ENCODE measurements at places on chromosomes 16 and 17. TPM values are rescaled to one million over a fixed set of nuclear protein-coding genes. Genes with fewer than 3 reads are reported as not detected.

TBC1D3H gene
- total RNA-seq, result not detected

TBC1D3G gene
- total RNA-seq, result not detected

GLP2R gene
- not detected for total RNA-seq

GPT2 gene
- 8.5 TPM for total RNA-seq

KREMEN2 gene
- not detected for total RNA-seq

NUPR1 gene
- not detected for total RNA-seq

TPSD1 gene
- not detected for total RNA-seq

TMEM235 gene
- total RNA-seq, result not detected

CCDC200 gene
- total RNA-seq, result 1.1 TPM

ASGR2 gene
- total RNA-seq, result not detected

TNK1 gene
- total RNA-seq, result 4.8 TPM

EME1 gene
- 20.8 TPM for total RNA-seq

ITGAL gene
- 344 TPM for total RNA-seq

CRYM gene
- not detected for total RNA-seq

PIGL gene
- 38.7 TPM for total RNA-seq

CD300H gene
- total RNA-seq, result not detected

ST6GALNAC2 gene
- 0.29 TPM for total RNA-seq

SCGB1C2 gene
- not detected for total RNA-seq

ZFP3 gene
- 1.9 TPM for total RNA-seq

ACLY gene
- total RNA-seq, result 222 TPM

MED1 gene
- total RNA-seq, result 69.0 TPM

RNF166 gene
- total RNA-seq, result 57.1 TPM

SOST gene
- not detected for total RNA-seq

ASPSCR1 gene
- 22.3 TPM for total RNA-seq

HBA1 gene
- not detected for total RNA-seq

TMEM100 gene
- not detected for total RNA-seq
